ENCODE measurements at places on chromosomes 1 and 21.

DNA sequence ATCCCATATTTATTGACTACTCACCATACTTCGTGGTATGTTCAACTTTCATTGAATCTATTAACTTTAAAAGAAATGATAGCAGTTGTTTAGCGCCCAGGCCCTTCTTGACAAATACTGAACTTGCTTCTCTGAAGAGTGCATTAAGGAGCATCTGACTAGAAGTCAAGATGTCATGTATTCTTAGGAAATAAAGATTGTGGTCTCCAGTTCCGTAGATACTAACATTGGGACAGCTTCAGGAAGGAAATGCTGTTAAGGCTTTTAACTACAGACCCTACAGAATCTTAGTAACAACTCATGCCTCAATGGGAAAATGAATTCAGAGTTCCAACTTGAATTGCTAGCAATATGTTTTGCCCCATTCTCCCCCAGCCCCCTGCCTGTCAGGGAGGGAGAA, 14.8 kb downstream of the LYST start:
- DNase-seq, result no peak

DNA sequence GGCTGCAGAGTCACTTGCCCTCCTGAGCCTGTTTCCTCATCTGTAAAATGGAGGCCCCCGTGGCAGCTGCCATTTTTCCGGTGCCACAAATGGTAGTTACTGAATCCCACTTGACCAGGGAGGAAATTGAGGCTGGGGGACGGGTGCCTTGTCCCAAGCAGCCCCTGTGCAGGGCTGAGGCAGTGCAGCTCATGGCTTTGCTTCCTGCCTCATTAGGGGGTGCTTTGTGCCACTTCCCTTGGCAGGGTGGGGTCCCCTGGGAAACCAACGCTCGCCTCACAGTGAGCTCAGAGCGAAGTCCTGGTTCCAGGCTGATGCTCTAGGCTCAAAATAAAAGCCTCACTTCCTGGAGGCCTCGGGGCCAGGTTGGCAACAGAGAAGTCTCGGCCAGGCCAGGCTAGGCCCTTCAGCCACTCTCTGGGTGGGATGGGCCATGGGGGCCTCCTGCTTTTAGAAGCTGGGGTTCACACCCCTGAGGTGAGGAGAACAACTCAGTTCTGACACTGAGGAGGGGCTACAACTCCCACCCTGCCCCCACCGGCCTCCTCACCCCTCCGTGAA, 6.8 kb downstream of the LAPTM5 start:
- no peak for DNase-seq

GRCh38 chr1:52179073-52179472, 37.2 kb downstream of the ZFYVE9 start:
- DNase-seq, result no peak

- no peak for DNase-seq
These were observed 2.1 kb upstream of the OTUD7B start for GRCh38 chr1:150012611-150013010.

GRCh38 chr21:28952686-28953085, 40.0 kb downstream of the LTN1 start:
- no peak for DNase-seq

GRCh38 chr21:38037416-38037815, 121.2 kb upstream of the KCNJ6 start:
- no peak for DNase-seq

DNA sequence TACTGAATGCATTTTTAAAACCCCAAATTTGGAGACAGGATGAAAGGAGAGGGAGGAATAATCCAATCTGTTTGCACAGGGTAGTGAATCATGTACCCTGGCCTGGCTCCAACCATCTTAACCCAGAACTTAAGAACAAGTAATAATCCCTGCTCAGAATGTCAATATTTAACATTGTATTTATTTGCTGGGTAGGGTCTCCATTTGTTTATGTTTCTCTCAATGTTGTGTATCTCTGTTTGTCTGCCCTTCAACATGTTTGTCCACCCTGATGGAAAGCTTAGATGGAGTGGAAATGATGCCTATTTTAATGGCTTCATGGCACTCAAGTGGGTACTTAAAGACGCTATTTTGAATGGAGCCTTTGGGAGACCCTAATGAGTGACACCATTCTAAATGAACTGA, 54.4 kb upstream of the CDC42BPA start:
- no peak for DNase-seq

DNA sequence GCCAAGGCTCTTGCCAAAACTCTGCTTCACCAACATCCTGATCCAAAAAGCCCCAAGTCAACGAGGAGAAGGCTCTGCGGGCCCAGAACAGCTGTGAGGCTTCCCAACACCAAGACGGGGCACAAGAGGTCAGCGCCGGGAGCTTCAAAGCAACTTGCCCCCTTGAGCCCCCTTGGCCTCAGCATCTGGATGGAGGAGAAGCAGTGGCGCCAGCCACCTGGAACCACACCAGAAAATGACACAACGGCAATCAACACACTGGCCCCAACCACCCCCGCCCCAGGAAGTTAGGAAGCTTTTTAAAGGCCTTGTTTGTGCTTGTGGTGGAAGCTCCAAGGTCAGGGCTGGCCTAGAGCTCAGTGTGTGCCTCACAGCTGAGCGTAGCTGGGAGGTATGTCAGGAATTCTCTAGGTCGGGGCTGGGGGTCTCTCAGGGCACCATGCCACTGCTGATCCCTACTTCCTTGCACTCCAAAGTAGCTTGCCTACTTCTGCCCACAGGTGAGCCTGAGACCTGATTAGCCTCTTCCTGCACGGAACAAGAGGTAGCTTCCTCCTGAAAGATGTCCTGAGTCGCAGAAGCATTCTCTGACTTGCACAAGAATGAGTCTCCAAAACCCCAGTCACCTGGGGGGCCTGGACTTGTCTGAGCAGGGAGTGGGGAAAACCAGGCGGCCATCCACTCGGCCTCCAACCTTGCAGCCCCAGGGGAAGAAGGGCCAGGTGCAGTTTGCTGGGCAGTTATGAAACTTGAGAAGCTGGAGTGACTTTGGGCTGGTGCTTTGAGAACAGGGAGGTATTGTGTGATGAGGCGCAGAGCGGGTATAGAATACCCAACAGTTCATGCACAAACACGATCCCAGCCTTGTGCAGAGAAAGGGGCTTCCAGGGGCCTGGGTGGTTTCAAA, 9.7 kb upstream of the SRP9 start:
- DNase-seq, result peak; percentile 95

DNA sequence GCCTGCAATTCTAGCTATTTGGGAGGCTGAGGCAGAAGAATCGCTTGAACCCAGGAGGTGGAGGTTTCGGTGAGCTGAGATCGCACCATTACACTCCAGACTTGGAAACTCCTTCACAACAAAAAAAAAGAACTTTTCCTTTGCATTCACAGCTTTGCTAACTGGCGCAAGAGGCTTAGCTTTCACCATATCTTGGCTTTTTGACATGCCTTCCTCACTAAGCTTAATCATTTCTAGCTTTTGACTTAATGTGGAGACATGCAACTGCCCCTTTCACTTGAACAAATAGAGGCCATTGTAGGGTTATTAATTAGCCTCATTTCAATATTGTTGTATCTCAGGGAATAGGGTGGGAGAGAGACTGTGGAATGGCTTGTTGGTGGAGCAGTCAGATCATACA, 8.7 kb downstream of the KPNA6 start:
- no peak for DNase-seq
